ENCODE measurements at places on chromosomes 6 and 20. TPM values are rescaled to one million over a fixed set of nuclear protein-coding genes. Genes with fewer than 3 reads are reported as not detected.

ELOVL2 gene
- 2.3 TPM for total RNA-seq

SLC2A10 gene
- total RNA-seq, result 0.55 TPM

SMIM29 gene
- total RNA-seq, result 70.6 TPM

NKAPL gene
- not detected for total RNA-seq

SCGN gene
- total RNA-seq, result not detected

SLC22A16 gene
- not detected for total RNA-seq

TCF15 gene
- total RNA-seq, result not detected

B3GAT2 gene
- total RNA-seq, result 0.17 TPM

OR2H1 gene
- not detected for total RNA-seq

EBF4 gene
- total RNA-seq, result not detected

TMEM217 gene
- total RNA-seq, result 0.37 TPM

PNLDC1 gene
- total RNA-seq, result not detected

UBE2C gene
- total RNA-seq, result 392 TPM

PNPLA1 gene
- not detected for total RNA-seq

BTNL2 gene
- not detected for total RNA-seq

PACRG gene
- not detected for total RNA-seq

MAP7 gene
- total RNA-seq, result 2.1 TPM

OR2B6 gene
- total RNA-seq, result not detected

FITM2 gene
- 7.5 TPM for total RNA-seq

CPXM1 gene
- not detected for total RNA-seq

CD109 gene
- total RNA-seq, result 19.0 TPM

RIPOR3 gene
- not detected for total RNA-seq

MCHR2 gene
- total RNA-seq, result not detected

ULBP2 gene
- total RNA-seq, result 12.2 TPM

C20orf144 gene
- not detected for total RNA-seq

CLDN20 gene
- total RNA-seq, result not detected

PBOV1 gene
- not detected for total RNA-seq

MROH8 gene
- total RNA-seq, result 3.3 TPM

OLIG3 gene
- total RNA-seq, result not detected

SLC4A11 gene
- total RNA-seq, result 1.1 TPM

PAK5 gene
- not detected for total RNA-seq

TNNC2 gene
- total RNA-seq, result not detected

PSMB9 gene
- 16.5 TPM for total RNA-seq

TBXT gene
- total RNA-seq, result not detected

SLC17A2 gene
- total RNA-seq, result not detected

NKX2-2 gene
- total RNA-seq, result 0.13 TPM
